ENCODE measurements at places on chromosomes 4 and X.

GRCh38 chr4:153211986-153212728, 7.9 kb downstream of the TRIM2 start:
- no peak for DNase-seq

GRCh38 chr4:14339715-14340114, 662.6 kb upstream of the CPEB2 start:
- no peak for DNase-seq

GRCh38 chrX:140362861-140363260, 142.0 kb downstream of the SOX3 start:
- no peak for DNase-seq

DNA sequence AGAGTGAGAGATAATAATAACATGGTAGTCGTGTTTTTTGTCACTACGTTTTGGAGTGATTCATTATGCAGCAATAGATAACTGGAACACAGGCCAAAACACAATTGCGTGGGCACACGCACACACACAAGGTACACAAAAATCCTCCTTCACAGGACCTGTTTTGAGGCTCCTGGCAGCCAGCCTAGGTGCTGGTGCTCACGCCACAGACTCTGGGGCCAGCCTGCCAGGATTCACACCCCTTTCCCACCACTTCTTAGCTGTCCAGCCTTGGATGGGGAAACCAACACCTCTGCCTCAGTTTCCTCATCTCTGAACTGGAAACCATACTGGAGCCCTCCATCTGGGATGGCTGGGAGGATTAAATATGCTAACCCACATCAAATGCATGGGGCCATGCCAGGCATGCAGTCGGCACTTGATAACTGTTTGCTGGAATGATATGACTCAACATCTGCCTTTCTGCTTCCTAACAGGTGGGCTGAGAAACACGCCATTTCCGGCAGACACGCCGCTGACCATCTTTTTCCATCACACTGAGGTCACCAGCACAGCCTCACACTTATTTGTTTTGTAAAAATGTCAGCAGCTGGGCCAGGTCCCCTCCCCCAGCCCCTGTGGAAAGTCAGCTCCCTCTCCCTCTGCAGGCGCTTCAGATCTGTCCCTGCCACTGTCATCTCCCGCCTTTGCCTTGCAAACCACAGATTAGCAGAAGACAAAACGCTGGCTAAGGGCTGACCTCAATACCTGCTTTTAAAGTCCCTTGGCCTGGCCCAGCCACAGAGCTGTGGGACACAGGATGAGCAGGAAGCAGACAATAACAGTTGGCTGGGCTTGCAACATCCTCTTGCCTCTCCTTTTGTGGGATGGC, 237.5 kb downstream of the BCOR start:
- no peak for DNase-seq

GRCh38 chr4:154164931-154165839, 326.4 kb downstream of the DCHS2 start:
- no peak for DNase-seq

Data from Caco-2 (cell line).